ENCODE measurements at places on chromosomes 2 and 18.

GRCh38 chr2:168166902-168167510 is 80.4 kb downstream of the STK39 start:
- DNase-seq = no peak

DNA sequence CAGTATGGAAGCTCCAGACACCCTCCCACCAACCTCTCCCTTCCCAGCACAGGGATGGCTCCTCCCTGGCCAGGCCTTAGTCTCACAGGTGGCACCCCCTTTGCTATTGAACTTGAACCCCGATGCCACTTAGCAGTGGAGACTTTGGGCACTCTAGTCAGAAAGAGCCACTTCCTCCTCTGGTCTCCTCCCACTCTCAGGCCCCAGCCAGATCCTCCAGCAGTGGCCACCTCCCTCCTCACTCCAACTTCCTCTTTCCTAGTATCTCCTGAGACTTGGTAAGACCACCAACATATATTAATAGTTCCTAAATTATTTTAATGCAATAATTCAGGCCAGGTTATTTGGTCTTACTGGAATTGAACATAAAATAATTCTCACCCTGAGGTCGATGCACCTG is 437.2 kb upstream of the ID2 start:
- DNase-seq = no peak

GRCh38 chr2:224865016-224865415 is 148.9 kb upstream of the CCDC195 start:
- peak; percentile 37 for DNase-seq

GRCh38 chr2:237752761-237753165 is 45.8 kb upstream of the RBM44 start:
- no peak for DNase-seq

DNA sequence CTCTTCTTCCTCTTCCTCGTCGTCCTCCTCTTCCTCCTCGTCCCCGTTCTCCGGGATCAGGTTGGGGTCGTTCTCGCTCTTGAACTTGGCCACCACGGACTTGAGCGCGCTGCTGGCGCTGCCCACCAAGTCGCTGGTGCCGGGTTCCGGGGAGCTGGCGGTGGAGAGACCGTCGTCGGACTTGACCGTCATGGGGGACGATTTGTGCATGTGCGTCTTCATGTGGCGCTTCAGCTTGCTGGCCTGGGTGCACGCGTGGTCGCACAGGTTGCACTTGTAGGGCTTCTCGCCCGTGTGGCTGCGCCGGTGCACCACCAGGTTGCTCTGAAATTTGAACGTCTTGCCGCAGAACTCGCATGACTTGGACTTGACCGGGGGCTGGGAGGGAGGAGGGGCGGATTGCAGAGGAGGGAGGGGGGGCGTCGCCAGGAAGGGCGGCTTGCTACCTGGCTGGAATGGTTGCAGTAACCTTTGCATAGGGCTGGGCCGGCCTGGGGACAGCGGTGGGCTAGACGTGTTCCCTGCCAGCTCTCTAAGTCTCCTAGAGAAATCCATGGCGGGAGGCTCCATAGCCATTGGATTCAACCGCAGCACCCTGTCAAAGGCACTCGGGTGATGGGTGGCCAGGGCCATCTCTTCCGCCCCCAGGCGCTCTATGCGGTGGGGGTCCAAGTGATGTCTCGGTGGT is 91.9 kb downstream of the BCL11A start:
- DNase-seq = no peak

DNA sequence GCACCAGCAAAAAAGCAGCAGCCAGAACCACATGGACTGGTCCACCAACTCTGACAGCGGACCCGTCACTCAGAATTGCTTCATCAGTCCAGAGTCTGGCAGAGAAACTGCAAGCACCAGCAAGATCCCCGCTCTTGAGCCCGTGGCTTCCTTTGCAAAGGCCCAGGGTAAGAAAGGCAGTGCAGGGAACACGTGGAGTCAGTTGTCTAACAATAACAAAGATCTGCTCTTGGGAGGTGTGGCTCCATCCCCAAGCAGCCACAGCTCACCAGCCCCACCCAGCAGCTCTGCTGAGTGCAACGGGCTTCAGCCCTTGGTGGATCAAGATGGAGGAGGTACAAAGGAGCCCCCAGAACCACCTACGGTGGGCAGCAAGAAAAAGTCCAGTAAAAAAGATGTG is 269.3 kb downstream of the SETBP1 start:
- no peak for DNase-seq

GRCh38 chr2:155100261-155100660 is 401.8 kb downstream of the KCNJ3 start:
- no peak for DNase-seq

GRCh38 chr18:50451100-50451842 is 76.4 kb downstream of the SKA1 start:
- DNase-seq = no peak

DNA sequence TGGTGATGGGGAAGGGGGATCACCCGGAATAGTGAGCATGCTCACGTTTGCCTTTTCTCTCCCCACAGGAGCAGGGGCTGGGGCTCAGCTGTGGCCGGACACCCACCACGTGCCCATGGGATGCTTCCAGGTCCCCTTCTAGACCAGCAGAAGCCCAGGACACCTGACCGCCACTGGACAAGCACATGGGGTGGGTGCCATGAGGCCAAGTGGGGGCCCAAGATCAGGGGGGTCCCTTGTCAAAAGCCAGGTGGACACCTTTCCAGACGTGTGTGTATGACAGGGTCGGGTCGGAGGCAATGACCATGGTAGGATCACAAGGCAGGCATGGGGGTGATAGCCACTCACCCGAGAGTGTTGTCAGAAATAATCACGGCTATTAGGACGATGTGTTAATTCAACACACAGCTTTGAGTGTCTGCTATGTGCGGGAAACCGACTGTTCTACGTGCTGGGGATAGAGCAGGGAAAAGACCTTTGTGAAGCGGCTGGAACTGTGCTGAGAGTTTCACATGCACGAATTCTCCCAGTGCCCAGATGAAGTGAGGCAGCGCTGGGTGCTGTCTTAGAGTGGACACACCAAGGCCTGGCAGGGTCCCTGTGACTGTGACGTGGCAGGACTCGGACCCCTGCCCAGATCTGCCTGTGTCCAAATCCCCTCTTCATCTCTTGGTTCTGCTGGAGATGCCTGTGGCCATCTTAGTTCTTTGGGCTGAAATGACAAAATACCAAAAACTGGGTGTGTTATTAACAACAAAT is 244.7 kb downstream of the NDUFA10 start:
- DNase-seq = no peak

DNA sequence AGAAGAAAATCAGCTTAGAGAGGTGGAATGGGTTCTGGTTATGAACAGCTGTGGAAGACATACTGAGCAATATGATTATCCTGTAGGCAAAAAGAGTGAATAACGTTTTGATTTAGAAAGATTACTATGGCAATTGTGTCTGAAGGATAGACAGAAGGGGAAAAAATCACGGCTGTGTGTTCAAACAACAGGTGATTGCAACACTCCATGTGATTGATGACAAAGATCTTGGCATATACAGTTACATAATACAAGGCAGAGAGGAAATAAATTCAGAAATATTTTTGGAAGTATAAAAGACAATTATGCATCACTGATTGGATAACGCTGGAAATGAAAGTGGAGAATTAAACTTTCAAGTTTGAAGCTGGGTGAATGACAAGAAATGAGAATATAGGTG is 58.5 kb upstream of the KCNJ3 start:
- DNase-seq = no peak

DNA sequence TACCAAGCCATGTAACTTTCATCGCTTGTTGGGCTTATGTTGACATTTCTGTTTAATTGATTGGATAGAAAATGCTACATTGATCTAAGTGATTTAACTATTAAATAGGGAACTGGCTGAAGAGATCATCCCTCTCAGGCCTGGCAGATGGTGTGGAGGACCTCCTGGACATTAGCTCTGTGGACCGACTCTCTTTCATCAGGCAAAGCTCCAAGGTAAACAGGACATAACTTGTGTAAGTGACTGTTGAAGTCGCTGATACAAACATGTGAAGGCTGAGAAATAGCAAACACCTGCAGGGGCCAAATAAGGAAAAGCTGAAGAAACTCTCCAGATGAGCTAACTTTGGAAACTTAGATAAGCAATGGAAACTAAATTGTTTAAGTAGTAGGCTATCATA is 68.8 kb downstream of the UNC80 start:
- no peak for DNase-seq

GRCh38 chr2:39024833-39025232 is 96.0 kb downstream of the SOS1 start:
- no peak for DNase-seq

DNA sequence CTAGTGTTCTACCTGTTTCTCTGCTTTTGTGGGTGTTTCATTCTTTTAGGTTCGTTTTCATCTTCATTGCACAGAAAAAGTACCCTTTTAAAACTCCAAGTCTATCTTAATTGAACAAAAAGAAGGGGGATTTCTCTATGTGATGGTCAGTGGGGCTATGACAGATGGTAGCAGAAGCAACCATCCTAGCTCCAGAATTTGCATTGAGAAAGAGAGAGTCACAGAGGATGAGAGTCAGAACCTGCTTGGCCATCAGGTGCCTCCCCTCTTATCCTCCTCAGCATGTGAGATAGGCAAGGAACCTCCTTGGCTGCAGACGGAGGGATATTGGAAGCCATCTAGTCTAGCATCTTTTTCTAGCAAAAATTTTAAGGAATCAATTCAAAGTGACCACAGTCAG is 398.0 kb upstream of the DCC start:
- no peak for DNase-seq

DNA sequence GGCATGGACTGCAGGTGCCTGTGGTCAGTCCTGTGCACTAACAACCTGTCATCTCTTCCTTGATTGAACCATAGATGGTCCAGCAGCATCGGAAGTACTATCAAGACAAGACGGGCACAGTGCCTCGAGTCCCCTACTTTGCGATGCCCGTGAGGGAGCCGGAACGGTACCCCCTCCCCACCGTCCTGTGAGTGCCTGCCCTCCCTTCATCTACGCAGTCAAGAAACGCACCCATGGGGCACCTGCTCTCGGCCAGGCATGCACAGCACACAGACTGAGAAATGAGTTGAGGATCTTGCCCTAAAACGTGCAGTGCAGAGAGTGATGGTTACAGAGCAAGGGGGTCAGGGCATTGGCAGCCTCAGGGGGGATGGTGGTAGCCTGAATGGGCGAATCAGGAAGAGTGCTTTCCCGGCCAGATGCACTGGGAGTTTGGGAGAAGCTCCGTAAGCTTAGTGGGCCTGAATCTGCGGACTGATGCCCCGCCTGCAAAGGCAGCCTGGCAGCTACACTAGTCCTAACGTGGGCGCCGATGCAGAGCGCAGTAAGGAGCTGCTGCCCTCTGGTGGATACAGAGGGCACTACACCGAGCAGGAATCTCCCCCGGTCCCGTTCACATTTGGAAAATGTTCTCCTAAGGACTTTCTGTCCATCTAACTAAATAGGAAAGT is 63.6 kb downstream of the CIB4 start:
- DNase-seq = peak; percentile 18

DNA sequence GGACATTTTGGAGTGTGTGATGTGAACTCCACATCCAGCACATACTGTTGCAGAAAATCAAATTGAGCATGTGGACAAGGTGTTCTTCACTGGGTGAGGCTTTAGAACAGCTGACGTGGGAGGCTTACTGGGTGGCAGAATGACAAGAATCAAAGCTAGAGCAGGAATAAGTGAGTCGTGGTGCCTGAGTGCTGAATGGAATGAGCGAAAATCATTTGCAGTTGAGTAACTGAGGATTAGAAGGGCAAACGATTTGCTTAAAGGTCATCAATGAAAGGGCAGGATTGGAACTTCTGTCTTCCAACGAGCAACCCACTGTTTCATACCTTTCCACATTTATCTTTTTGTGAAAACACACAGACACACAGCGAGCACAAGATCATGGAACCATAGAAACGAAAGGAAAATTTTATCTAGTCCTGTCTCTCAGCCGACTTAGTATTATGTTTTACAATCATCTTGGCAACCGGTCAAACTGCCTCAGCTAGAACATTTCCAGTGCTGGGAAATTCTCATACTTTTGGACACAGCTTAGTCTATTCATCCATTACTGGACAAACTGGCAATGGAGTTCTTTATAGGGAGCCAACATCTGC is 7.2 kb upstream of the DAW1 start:
- peak; percentile 24 for DNase-seq

DNA sequence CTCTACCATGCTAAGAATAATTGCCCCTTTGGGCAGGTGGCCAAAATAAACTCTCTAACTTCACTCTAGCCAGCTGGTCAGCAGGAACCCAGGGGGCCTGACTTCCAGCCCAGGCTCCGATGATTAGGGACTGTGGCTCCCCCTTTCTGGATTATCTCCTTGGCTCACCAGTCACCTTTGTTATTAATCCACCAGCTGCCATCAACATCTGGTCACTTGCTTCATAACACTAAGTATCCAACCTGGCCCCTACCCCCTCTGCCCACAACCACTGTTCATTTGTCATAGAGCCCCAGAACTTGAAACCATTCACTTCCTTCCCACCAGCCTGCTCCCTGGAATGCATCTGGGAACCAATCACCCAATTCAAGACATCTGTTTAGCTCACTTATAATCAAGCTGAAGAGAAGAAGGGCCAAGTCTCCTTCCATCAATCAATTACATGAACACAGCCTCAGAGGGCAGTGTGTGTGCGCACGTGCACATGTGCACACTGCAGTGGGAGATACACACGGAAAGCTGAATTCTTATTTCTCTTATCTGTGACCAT is 215.1 kb downstream of the ALK start:
- no peak for DNase-seq

GRCh38 chr2:588074-588645 is 89.0 kb downstream of the TMEM18 start:
- no peak for DNase-seq

- no peak for DNase-seq
Observed at GRCh38 chr2:19751631-19752030, 150.2 kb downstream of the TTC32 start.

GRCh38 chr2:200263279-200263678 is 43.2 kb upstream of the SPATS2L start:
- no peak for DNase-seq

DNA sequence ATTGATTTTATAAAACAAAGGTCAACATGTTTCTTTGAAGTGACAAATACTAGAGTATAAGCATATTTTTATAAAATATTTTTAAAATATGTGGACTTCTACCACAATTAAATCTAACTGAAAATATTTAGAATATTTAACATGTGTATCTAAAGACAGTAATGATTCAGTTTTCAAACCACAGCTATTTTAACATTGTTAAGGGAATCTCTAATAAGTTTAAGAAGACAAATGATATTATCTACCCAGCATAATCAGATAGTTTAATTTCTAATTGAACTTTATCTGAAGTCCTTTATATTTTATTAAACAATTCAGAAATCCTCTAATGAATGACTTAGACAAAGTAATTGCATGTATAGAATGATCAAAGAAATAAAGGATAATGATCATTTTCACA is 96.2 kb downstream of the VWC2L start:
- DNase-seq = no peak

DNA sequence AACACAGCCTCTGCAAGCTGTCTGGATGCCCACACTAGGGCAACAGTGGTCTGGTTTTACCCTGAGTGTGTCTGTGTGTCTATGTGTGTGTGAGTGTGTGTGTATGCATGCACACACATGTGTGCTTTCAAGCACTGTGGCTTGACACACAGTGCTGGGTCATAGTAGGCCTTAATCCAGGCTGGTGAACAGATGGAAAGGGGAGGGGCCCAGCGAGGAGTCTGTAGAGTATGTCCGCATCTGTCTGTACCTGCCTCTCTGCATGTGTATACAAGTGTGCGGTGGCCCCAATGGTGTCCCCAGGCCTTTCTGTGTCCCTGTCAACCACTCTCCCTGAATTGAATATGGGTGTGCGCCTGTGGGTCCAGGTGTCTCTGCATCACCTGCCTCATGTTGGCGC is 9.3 kb upstream of the KCNIP3 start:
- DNase-seq = no peak

- no peak for DNase-seq
Observed at GRCh38 chr2:37919631-37920032, 5.5 kb upstream of the RMDN2 start.
